ENCODE measurements at places on chromosomes 2 and 18. TPM values are rescaled to one million over a fixed set of nuclear protein-coding genes. Genes with fewer than 3 reads are reported as not detected.

DNA sequence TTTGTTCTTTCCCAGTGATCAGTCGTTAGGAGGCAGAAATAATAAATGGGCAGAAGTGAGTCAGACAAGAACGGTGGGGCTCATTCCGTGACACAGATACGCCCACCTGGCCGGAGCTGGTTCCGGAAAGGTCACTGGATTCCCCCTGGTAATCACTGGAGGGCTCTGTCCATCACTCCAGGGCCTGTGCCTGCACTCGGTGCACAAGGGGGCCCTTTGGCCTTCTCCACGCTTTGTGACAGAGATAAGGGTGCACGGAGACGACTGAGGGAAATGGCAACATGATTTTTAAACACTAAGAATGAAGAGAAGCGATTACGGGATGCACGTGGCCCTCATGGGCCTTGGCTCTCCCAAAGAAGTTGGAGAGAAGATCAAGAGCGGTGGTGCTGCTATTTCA, 84.4 kb downstream of the PTGR3 start:
- no peak for DNase-seq

The FER1L5 gene
- 0.08 TPM for total RNA-seq

The TEKT4 gene
- total RNA-seq = 0.32 TPM

DNA sequence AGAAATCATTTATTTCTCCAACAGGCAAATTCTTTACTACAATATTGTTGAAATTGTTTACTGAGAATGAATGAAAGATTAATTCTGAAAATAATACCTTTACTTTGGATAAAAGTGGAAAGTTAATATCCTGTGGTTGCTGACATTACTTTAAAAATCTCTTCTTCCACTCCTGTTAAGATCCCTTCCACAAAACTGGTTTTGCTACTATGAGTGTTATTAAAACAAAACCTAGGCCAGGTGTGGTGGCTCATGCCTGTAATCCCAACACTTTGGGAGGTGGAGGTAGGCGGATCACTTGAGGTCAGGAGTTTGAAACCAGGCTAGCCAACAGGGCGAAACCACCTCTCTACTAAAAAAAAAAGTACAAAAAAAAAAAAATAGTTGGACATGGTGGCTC, 123.9 kb upstream of the CCDC150 start:
- no peak for DNase-seq

GRCh38 chr2:191415858-191416257, 170.7 kb downstream of the MYO1B start:
- no peak for DNase-seq

DNA sequence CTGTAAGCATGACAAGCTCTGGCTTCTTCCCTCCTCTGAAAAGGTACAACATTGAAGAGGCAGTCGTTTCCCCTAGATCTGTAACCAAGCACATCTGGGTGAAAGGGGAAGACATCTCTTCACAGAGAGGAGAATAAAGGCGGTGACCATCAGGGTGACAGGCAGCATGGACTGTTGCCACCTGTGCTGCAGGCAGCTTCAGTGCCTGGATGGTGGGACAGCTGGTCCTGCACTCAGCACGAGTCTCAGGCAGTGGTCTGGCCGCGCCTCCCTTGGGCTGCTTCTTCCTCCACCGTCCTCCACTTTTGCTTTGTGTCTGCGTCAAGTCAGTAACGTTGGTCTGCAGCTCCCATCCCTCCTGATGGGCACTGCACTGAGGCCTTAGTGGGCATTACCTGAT, 264.4 kb downstream of the NEDD4L start:
- DNase-seq = no peak

DNA sequence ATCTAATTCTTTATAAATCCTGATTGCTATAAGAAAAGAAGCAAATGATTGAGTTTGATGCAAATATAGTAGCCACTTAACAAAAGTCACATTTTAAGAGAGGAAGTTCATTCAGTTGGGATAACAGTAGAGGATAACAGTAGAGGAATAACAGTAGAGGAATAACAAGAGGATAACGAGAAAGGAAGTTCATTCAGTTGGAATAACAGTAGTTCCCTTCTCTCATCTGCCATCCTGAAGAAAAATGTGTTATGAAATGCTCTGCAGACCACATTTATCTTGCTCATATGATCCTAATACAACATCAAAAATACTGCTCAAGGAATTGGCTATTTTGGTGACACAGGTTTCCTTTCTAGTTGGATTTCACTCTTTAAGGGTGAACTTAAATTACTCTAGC, 105.3 kb upstream of the UNC80 start:
- no peak for DNase-seq

The MAP2 gene
- total RNA-seq = 42.1 TPM

- no peak for DNase-seq
Observed at GRCh38 chr2:44197816-44198215, 29.1 kb downstream of the PPM1B start.

DNA sequence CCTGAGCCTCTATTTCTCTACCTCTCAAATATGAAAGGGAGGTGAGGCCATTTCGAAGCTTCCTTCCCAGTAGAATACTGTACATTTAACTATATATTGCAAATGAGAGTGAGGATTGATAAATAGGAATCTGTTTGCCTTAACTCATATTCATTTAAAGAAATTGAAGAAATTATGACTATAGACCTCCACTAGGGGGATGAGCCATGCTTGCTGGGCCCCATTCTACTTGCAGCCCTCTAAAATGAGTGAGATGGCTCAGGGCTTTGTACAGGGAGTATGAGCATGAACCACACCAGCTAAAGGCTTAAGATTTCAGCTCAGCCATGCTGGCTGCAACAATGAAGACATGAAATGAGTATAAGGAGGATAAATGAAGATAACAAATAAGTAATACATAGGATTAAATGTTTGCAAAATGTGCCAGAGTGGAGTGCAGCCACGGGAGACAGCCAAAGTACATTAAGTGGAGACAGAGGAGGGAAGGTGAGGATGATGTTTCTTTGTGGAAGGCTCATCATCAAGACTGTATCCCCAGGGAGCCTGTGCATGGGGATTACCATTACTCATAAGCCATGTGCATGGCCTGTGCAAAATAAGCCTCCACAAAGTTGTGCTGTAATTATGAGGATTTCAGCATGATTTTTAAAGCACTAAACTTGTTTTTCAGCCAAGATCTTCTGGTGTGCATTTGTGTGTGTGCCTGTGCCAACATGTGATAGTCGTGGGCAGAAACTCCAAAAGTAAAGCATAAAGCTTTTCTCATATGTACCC, 300.8 kb downstream of the CNTNAP5 start:
- no peak for DNase-seq

DNA sequence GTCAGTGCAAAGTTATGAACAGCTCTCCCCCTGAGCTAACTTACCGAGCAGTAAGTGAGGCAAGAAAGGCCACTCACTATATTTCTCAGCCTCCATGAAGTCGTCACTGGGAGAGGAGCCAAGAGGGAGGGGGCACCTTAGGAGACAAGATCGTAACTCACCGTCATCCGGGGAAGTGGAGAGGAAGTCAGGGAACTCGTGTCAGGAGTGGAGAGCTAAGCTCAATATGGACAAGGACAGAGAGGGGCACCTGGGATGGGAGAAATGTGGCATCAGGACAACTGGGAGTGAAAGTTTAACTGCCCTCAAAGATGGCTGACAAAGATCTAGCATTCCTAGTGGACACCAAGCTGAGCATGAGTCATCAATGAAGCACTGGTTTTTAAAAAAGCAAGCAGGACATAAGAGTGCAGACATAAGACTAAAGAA, 37.1 kb downstream of the BCL11A start:
- no peak for DNase-seq

The LGALSL gene
- total RNA-seq = 13.1 TPM

DNA sequence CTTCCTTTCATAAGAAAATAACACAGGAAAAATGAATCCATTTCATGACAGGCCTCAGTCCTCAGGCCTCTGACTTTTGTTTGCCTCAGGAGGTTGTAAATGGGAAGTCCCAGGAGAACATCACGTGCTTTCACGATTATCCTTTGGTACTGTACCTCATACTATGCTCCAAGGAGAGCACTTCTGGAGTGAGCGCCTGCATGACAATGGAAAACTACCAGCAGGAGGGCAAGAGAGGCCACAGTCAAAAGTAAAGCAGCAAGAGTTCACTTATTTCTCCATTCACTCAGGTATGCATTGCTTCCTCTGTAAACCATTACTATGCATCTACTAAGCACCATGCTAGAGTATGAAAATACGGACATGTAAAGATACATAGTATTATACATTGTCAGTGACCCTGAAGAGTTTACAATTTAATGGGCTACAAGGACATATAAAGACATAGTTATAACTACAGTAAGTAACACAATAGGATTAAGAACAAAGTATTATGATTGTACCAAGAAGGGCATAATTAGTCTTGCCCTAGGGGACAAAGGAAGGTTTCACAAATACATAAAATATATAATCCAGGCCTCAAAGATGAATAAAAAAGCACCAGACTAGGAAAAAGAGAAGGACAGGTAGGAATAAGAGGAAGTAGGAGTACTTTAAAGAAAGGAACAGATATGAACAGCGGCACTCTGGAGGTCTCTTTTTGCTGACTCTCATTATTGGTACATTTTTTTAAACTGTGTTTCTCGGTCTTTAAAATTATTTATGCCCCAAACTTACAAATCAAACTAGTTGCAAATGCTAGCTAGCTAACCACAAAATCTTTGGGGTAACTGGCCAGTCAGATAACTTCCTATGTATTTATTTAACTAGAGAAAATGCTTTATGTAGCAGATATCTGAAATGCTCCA, 806.7 kb downstream of the NRXN1 start:
- DNase-seq = no peak

- no peak for DNase-seq
Observed at GRCh38 chr2:74045454-74045853, 60.7 kb downstream of the TET3 start.

DNA sequence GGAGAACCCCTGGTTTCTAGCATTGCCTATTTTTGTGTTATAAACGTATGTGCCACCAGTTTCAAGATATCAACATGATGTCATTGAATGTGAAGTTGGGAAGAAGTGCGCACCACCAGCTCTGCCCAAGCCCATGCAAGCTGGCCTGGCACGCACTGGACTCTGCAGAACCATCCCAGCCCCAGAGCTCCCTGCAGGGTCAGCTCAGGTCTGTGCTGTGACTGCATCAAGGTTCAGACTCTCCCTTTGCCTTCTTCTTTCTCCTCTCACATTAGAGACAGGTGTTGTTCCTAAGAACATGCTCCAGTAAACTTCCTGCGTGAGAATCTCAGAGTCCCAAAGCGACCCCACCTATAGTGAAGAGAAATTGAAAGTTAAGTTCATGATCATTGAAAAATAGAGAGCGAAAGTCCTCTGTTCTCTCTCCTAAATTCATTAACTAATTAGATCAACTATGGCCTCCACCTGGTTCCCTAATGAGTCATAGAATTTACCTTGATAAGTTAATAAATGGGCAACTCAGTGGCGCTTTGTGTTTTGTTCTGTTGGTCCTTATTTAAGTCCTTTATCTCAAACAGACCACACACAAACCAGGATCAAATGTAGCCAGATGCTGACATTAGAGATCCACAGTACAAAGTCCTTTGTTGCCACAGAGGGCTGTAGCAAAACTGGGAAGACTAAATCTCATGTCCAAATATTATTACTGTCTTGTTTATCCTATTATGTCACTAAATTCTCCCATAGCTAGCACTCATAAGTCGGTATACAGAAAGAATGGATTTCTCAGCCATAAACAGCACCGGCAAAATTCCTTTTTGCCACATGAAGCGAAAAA, 432.3 kb downstream of the STK39 start:
- no peak for DNase-seq

- no peak for DNase-seq
Observed at GRCh38 chr2:219591091-219591490, 6.6 kb upstream of the STK11IP start.
